ENCODE measurements at places on chromosomes 4 and X.

- DNase-seq, result no peak
These were observed 2.7 kb downstream of the ALAS2 start for GRCh38 chrX:55028040-55028439.

DNA sequence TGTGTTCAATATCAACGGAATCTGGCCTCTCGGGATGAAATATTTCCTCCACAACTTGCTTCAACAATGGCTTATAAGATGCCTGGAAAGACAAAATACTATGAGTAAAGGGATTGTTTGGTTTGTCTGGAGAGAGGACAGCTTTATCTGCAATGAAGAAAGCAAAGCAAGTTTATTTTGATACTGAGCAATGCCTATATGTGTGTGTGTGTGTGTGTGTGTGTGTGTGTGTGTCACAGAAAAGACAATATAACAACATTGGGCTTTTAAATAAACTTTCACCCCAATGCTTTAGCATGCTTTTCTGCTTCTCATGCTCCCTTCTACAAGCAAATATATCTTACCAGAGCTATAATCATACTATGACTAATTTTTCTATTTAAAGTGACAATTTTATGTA, 45.4 kb downstream of the RASL11B start:
- no peak for DNase-seq

DNA sequence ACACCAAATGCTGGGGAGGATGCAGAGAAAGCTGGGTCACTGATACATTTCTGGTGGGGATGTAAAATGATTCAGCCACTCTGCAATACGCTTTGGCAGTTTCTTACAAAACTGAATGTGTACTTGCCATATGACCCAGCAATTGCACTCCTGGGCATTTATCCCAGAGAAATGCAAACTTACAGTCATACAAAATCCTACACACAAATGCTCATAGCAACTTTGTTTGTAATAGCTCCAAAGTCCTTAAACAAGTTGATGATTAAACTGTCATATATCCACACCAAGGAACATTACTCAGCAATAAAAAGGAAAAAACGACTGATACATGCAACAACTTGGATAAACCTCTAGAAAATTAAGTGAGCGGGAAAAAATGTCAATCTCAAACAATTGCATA, 12.3 kb downstream of the MID1 start:
- DNase-seq, result no peak

- no peak for DNase-seq
These were observed 139.2 kb upstream of the ANKRD50 start for GRCh38 chr4:124851741-124852140.

GRCh38 chrX:80223982-80224579, 196.2 kb upstream of the TENT5D start:
- no peak for DNase-seq

DNA sequence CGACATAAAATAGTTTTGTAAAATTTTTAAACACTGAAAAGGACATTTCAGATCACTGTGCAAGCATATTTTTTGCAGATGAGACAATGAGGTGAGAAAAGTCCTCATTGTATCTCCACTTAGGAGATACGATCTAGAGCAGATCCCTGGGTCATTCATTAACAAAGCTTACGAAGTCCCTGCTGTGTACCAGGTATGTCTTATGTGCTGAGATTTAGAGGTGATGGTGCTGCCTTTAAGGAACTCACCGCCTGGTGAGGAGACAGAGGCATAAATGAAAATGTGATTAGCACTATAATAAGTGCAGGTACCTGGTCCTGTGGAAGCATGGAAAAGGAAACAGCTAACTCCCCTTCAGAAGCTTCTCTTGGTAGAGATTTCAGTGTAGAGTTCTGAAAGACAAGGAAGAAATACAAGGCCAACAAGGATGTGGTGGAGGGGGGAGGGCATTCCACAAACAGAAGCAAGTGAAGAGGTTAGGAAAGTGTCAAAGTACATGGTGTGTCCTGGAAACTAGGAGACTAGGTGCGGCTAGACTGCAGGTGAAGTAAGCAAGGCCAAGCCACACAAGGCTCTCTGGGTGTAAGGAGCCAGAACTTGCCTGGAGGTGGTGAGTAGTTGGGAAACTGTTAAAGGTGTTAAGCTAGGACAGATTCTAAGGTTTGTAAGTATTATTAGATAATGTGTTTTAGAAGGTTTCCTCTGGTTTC, 1.5 kb upstream of the NDNF start:
- no peak for DNase-seq

DNA sequence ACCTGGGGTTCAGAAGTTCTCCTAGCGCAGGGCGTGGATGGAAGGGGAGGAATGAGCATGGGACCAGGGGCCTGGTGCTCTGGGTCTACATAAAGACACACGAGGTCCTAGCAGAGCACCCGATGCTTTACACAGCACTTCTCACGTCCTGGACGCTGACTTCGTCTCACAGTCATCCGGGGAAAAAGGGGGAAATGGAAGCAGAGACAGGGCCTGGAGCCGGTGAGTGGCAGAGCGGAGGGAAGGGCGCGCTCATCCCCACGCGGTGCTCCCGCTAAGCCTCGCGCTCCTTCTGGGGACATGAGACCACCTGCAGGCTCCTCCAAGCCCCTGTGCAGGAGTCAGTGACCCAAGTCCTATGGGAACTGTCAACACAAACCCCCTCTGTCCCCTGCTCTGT, 157.7 kb downstream of the AFAP1 start:
- no peak for DNase-seq

DNA sequence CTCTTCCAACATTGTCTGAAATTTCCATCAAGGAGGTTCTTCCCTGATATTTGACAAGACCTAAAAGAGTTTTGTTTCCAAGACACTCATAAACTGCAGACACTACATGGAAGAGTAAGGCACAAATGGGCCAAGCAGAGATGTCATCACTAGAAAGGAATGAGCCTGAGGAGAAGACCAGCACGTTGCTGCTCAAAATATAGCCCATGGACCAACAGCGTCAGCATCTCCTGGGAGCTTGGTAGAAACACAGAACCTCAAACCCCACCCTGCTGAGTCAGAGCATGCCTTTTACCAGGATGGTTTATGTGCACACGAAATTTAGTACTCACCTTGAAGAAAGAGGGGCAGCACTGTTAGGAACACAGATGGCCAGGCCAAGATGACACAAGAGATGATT, 128.7 kb upstream of the MID1 start:
- DNase-seq, result no peak

DNA sequence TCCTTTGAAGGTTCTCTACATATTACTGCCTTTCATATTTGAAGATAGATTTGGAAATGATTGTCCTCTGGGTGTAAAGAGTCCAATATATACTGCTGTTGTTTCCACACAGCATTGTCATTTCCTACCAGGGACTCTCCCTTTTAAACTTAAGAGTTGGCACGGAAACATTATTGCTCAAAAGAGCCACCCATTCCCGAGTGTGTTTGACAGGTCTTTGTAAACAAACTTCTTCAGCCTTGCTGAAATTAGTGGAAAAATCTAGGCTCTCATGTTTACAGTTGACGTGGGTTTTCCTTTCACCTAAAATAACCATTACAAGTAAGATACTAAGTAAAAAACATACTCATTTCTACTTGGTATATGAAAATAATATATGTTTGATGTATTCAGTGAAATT, 111.4 kb upstream of the LIMCH1 start:
- DNase-seq, result no peak

- DNase-seq, result no peak
These were observed 388.2 kb upstream of the INTU start for GRCh38 chr4:127244515-127244914.

DNA sequence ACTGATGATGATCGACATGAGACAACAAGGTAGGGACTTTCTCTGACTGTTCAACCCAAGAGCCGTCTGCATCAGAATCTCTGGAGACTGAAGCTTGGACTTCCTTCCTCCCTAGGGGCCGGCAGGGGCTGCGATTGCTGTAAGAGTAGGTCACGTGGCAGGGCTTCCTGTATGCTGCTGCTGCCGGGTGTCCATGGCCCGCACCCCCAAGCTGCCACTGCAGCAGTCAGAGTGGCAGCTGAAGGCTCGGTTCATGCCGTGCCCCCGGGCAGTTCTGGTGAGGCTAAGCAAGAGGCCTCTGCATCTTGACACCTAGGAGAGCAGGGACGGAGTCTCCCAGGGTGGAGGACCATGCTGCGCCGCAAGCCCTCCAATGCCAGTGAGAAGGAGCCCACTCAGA, at the start of gene SASH3:
TSS of gene SASH3 (plus strand) at position 203 of the 400 bp plus-strand sequence. CDS start at position 352, 149 bp downstream.
- DNase-seq, result no peak

- no peak for DNase-seq
These were observed 877.5 kb upstream of the TENM3 start for GRCh38 chr4:181365671-181366070.

DNA sequence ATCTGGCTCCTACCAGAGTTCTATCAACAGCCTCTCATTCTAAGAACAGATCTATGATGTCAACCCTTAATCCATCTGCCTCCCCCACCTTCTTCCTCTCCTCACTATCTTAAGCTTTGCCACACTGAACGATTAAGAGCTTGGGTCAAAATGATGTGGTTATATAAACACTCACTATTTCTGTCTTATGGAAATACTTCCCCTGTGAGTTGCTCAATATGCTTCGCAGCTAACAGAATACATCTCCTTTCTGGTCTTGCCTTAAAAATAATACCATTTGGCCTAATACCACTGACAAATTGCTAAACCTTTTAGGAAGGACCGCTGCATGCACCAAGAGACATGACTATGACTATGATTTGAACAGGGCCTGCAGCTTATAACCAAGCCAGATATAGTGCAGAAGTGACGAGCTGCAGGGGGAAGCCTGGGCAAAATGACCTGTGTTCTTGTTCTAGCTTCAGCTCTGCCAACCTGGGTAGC, 130.9 kb downstream of the RNF150 start:
- DNase-seq, result peak; percentile 24

GRCh38 chrX:120429776-120430540, 39.1 kb downstream of the LAMP2 start:
- no peak for DNase-seq

GRCh38 chr4:41466249-41466648, 71.7 kb upstream of the LIMCH1 start:
- DNase-seq, result no peak

DNA sequence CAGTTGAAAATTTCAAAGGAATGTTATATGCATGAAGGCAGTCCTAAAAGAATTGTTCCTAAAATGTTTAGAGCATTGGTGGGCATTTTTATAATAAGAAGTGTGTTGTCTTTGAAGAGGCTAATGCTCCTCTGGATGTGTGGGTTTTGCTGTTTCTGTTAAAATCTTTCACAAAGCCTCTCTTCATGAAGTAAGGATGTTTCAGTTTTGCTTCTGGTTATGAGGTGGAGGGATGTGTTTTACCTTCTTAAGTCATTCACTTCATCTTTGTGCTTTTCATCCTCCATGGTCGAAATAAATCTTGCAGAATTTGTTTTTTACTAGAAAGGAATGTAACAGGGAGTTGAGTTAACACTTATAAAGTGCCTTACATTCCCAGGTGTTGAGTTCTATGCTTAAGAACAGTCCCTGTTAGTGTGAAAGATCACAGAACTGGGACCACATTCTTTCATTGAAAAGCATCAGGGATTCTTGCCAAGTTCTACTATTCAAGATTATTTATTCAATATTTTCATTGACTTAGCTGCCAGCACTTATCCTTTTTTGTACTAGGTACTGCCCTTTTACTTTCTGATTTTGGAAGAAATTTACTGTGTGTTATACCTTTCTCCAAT, 21.1 kb downstream of the FHIP1A start:
- no peak for DNase-seq

DNA sequence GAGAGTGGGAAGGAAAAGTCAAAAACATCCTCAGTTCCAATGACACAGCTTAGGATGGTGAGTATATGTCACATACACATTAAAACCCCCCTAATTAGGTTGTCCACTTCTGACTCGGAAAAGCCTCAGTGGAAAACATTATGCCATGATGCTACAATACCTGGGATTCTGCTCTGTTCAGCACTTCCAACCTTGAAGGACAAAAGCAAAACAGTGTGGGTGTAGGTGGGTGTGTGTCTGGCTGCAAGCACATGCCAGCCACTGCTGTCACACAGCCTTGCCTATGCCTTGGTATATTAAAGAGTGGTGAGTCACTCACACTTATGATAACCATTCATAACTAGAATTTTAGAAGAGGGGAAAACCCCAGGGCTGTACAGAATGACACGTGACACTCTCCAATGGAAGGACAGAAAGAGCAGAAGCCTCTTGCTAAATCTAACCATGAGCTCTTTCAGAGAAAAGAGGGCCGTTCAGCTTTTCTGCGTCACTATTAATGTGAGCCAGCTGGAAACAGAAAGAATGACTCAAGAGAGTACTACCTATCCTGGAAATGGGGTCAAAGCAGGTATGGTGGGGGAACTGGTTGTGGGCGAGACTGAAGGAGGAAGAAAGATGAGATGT, 159.6 kb downstream of the TET2 start:
- no peak for DNase-seq

DNA sequence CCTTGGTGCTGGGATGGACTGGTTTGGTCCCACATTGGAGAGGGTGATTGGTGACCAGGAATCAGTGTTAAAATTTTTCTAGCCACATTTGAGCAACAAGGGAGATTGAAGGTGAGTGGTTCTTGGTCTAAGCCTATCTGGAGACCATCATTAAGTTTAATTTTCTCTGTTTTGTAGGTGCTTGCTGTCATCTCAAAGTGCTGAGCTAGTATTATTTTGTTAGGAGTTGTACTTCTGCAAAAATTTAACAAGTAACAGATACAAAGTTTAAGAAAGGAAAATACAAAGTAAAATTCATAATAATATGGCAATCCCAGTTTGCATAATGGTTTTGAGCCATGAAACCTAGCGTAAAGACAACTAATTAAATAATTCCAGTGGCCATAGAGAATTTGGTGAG, 66.5 kb downstream of the RAP1GDS1 start:
- no peak for DNase-seq

GRCh38 chrX:153981771-153982533, 9.4 kb downstream of the TMEM187 start:
- DNase-seq, result no peak

GRCh38 chr4:118741301-118741855, 56.2 kb downstream of the METTL14 start:
- no peak for DNase-seq

DNA sequence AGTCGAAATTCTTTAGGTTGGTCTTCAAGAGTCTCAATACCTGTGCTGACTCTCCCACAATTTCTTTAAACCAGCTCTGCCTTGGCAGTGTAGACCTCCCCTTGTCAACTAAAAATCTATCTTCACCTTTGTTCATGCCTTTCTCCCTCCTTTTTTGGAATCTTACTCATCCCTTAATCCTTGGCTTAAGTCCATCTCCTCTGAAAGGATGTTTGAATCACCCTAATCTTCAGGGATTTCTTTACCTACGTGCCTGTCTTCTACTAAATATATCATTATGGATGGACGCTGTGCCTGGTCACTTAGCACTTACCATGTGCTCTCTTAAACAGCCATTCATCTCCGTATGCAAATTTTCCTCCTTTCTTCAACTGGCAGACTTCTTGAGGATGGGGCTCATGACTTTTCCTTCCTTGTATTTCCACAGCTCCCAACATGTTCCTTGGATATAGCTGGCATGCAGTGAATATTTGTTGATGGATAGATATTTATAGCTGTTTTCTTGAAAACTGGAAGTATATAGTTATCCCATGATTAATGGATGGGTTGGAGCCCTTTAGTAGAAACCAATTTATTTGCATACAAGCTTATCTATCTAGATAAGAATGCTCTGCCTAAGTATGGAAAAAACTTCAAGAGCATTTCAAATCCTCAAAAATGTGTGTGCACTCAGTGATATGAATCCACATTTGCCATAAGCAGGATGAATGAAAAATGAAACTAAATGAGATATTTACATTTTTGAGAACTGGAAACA, 166.6 kb downstream of the SPRY1 start:
- no peak for DNase-seq

Data from BJ (cell line).